Bronchial epithelial cell (primary cell): ENCODE measurements at places on chromosomes 1 and 21. TPM values are rescaled to one million over a fixed set of nuclear protein-coding genes. Genes with fewer than 3 reads are reported as not detected.

GRCh38 chr21:45644041-45644906, 749 bp downstream of the PCBP3 start:
- DNase-seq = no peak

DNA sequence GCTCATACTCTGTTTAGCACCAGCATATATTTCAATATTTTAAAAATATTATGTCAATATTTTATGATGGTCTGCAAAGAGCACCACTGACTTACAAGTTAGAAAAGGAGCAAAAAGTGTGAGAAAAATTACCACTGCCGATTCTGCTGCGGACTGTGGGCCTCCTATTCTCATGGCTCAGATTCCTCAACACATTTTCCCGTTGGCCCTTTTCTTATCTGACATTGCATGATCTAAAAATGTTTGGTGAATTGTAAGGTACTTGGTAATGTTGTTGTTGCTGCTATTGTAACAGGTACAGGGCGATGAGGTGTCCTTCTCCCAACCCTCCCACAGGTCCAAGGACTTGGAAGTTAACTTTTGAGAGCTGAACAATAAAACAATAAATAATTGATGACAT, 737 bp downstream of the C1orf162 start:
- no peak for DNase-seq

GRCh38 chr1:179743679-179744400, 749 bp downstream of the FAM163A start:
- DNase-seq = no peak

NID1 gene
- 0.13 and 1.3 TPM in 2 replicates for total RNA-seq

DNA sequence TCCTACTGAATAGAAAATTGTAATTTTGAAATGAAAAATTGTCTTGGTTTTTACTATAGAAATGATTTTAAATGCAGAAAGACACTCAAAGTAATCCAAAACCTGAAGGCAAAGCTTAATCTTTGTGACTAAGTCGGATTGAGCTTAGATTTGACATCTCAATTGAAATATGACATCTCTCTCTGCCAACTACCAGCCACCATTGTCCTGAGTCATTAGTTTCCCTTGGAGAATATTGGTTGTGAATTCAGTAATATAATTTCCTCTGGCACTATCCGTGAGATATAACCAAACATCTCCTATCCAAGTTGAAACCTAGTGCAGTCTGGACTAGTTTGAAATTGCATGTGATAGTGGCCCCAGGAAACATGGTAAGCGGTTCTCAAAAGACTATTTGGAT, 37.1 kb downstream of the PLA2G4A start:
- no peak for DNase-seq
